ENCODE measurements at places on chromosomes 11 and 22.

GRCh38 chr11:94860333-94860732 is 92.2 kb downstream of the AMOTL1 start:
- DNase-seq: no peak

GRCh38 chr11:19370100-19370861 is 129.5 kb upstream of the E2F8 start:
- DNase-seq: no peak

DNA sequence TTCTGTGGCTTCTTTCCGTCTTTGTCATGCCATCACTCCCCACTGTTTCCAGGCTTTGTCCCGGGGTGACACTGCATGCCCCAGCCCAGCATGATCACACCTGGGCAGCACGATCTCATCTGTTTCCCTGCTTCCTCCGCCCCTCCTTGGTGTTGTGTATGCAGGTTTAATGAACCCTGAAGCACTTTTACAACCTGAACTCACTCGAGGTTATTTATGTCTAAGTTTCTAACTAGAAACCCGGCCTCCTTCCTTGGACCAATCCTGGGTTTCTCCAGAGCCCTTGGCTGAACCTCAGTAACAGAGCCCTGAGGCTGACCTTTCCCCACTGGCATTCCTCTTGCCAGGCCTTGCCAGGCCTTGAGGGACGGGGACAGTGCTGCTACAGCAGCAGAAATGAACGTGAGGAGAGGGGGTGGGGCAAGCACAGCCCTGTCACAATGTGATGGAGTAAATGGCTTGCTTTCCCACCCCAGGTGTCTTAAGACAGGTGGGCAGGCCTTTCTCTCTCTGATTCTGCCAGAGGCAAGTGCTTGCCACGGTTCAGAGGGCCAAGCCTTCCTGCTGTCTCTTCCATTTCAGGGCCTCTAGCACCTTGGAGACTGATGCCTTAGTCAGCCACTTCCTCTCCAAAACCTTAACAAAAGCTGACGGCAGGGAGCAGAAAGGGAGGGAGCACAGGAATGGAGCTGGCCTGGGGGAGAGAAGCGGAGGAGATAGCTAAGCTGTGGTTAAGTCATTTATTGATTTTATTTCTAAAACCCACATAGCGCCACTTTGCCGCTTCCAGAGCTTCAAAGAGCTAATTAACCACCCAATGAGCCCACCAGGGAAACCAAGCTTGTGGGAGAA is 3.1 kb upstream of the PYGM start:
- DNase-seq: no peak

DNA sequence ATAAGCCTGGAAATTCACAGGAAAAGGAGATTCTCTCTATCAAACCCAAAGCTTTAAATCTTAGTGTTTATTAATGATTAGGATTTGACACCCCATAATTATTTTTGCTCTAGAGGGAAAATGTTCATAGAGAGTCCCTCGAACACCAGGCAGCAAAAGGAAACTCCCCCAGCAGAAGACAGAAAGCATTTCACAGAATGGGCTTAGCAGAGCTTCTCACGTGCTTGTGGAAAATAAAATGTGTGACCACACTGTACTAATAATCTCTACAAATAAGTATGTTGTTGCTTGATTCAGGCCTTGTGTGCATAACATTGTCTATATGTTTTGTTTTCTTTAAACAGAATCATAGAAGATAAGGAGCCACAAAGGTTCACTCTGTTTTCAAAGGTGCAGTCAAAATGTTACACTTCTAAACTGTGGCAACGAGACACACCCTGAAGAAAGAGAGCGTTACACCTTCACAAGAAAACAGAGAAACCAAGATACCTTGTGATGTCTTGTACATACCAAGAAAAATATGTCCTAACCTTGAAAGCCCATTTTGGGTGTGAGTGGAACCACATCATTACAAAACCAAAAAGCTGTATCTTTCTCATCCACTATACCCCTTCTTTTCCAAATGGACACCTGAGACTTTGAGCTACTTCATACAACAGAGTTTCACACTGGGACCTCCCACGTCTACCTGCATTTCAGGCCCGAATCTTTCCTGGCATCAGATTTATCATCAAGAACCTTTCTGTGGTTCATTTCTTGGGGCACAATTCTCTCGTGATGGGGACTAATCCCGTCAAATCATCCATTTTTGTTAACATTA is 282.5 kb downstream of the ETS1 start:
- no peak for DNase-seq

DNA sequence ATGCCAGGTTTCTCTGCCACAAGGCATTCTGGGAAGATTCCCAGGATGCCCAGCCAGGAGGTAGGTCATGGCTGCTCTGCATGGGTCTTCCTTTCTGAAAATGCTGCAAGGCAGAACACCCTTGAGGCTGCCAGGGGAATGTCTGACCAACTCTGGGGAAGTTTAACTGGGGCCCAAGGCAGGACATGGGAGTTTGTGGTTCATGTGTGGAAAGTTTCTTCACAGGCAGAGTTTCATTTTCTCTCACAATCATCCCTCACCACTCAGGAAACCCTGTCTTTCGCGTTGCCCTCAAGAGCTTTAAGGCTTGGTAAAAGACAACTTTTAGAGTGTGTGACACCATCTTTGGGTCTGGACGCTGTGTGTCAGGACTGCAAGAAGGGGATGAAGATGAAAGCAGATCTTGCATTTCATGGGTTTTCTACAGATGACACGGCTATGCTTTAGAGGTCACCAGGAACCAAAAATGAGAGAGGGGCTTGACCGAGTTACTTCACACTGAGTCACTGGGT is 133.5 kb downstream of the CD44 start:
- DNase-seq: no peak

- no peak for DNase-seq
Observed at GRCh38 chr22:35615156-35615555, 2.0 kb downstream of the MB start.

DNA sequence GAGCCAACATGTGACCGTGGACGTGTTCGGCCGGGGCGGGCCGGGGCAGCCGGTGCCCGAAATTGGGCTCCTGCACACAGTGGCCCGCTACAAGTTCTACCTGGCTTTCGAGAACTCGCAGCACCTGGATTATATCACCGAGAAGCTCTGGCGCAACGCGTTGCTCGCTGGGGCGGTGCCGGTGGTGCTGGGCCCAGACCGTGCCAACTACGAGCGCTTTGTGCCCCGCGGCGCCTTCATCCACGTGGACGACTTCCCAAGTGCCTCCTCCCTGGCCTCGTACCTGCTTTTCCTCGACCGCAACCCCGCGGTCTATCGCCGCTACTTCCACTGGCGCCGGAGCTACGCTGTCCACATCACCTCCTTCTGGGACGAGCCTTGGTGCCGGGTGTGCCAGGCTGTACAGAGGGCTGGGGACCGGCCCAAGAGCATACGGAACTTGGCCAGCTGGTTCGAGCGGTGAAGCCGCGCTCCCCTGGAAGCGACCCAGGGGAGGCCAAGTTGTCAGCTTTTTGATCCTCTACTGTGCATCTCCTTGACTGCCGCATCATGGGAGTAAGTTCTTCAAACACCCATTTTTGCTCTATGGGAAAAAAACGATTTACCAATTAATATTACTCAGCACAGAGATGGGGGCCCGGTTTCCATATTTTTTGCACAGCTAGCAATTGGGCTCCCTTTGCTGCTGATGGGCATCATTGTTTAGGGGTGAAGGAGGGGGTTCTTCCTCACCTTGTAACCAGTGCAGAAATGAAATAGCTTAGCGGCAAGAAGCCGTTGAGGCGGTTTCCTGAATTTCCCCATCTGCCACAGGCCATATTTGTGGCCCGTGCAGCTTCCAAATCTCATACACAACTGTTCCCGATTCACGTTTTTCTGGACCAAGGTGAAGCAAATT is 1.8 kb downstream of the FUT4 start:
- no peak for DNase-seq

GRCh38 chr11:47724041-47724729 is 9.0 kb upstream of the AGBL2 start:
- DNase-seq: no peak

DNA sequence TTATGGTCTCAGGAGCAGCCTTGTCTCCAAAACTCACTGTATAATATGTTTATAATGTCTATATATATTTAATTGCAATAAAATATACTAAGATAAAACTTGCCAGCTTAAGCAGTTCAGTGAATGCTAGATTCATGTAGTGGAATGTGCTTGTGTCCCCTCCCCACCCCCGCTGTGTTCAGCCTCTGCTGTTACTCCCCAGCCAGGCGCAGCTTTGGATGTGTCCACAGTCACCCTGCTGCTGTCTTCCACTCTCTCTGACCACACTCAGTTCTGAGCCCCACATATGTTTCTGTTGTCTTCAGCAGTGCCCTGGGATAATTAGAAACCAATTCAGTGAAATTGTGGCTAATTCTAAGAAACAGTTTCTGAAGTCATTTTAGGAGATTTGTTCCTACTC is 52.2 kb downstream of the PPFIA1 start:
- DNase-seq: no peak
